ENCODE measurements at places on chromosomes 7 and 10. TPM values are rescaled to one million over a fixed set of nuclear protein-coding genes. Genes with fewer than 3 reads are reported as not detected.

GRCh38 chr10:127916826-127917225, 9.9 kb downstream of the PTPRE start:
- DNase-seq: no peak

- DNase-seq: no peak
Observed at GRCh38 chr7:129367349-129367699, 66.9 kb upstream of the STRIP2 start.

DNA sequence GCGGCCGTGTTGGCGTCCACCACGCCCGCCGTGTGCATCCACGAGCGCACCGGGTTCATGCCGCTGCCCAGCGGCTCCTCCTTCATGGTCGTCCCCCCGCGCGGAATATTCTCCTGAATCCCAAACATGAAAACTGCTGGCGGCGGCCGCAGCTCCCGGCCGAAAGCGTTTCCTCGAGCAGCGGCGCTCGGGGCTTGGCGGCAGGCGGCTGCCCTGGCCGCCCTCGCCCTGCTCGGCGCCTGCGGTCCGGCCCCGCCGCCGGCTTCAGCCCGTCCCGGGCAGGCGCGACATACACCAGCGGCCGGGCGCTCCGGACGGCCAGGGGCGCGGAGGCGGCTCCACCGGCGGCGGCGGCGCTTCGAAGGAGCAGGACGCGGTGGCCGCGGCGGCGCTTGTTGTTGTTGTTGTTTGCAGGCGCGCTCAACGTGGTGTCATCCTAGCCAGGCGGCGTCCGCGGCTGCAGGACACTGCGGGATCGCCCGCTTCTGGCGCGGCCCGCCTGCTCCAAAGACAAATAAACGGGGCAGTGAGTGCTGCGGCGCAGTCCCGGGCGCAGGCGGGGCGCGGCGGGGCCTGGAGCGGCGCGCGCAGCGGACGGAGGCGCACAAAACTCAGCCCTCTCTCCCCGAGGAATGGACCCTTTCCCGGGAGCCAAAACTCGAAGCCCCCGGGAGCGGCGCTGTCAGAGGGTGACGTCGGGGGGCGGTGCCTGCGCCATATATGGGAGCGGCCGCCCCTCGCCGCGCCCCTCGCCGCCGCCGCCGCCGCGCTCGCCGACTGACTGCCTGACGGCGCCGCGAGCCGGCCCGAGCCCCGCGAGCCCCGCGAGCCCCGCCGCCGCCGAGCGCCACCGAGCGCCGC, at the start of gene EBF3:
TSS of gene EBF3 (minus strand) at position 634 of the 861 bp plus-strand sequence. CDS start at position 128, 506 bp downstream.
- DNase-seq: peak; percentile 83

GRCh38 chr7:102828286-102828685, 79.5 kb downstream of the FAM185A start:
- DNase-seq: no peak

- DNase-seq: no peak
Observed at GRCh38 chr7:81669476-81670105, 100.3 kb downstream of the HGF start.

DNA sequence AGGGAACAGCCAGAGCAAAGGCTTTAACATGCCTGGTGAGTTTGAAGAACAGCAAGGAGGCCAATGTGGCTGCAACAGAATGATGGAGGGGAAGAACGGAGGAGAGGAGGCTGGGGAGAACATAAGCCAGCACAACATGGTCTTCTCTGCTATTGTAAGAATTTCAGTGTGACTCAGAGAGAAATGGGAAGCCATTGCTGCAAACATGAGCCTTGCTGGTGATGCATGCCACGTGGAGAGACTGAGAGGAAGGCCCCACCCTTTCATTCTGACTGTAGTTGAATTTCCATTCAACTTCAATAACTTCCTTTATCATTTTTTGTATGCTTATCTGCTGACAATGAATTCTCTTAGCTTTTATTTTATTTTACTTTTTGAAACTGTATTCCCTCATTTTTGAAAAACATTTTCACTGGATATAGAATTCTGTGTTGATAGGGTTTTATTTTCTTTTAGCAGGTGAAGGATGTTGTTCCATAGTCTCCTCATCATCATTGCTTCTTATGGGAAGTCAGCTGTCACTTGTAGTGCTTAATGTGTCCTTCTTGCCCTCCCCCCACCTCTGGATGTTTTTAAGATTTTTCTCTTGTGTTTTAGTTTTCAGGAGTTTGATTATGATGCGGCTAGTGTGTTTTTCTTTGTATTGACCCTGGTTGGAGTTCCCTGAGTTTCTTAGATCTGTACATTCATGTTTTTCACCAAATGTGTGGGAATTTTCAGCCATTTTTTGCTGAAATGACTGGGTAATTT, 46.4 kb upstream of the LEP start:
- peak; percentile 15 for DNase-seq

DNA sequence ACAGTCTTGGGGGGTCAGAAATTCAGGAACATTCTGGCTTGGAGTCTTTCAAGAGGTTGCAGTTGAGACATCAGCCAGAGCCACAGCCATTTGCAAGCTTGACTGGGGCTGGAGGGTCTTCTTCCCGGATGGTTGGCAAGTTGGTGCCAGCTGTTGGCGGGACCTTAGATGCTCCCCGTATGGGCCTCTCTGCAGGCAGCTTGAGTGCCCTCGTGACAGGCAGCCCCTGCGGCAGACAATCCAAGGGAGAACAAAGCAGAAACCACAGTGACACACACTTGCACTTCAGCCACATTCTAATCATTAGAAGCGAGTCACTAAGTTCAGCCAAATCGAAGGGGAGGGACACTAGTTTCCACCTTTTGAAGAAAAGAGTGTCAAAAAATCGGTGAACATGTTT, 59.4 kb upstream of the MXI1 start:
- no peak for DNase-seq

DNA sequence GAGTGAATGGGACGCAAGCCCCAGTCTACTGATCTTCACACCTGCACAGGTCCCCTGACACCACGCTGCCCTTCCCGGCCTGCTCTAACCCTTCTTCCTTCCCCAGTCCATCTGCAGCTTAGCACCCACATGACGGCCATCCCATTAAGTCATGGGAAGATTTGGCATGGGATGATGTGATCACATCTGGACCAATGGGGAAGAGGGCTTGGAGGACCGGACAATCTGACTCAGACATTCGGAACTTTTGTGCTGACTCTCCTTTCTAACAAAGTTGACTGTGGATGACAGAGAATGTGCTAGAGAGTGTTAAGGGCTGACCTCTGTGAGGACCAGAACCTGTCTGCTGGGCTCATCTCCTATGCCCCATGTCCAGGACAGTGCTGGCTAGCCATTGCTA, 15.6 kb downstream of the CXCL12 start:
- DNase-seq: peak; percentile 71

DNA sequence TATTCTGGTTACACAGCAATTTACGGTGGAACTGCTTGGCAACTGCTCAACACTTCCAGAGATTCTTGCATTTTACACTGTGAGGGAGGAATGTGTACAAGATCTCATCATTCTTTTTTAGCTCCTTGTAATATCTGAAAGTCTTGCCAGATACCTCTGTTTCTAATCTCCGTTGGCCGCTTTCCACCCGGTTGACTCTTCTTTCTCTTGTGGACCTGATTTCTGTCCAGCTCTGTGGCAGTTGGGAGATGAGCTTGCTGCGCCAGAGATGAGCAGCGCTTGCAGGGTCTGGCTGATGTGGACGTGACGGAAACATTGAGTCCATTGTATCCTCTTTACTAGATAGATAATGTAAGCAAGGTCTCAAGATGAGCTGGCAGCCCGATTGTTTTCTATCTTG, 27.6 kb downstream of the SPAG6 start:
- DNase-seq: peak; percentile 6

GRCh38 chr7:76142861-76143260, 58.8 kb upstream of the SRRM3 start:
- DNase-seq: no peak

GRCh38 chr7:71372991-71373390, 241.0 kb downstream of the GALNT17 start:
- no peak for DNase-seq

DNA sequence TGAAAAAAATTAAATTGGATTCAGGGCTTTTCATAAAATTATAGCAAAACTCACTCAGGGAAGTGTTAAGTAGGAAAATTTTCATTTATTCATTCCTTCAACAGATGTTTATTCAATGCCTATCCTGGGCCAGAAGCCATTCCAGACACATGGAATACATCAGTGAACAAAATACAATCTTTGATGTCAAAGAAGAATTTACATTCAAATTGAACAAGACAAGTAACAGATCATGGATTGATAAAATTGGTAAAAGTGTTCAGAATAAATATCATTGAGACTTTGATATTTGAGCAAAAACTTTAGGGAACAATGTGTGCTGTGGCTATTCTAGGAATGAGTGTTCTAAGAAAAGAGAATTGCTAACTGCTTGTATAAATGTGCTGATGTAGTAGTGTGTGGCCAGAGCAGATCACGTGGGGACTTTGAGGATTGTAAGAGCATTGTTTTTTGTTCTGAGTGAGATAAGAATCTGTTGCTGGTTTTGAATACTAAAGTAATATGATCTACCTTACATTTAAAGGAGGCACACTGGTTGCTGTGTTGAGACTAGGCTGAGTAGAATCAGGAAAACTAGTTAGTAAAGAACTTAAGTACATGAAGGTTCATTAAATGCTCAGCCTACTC, 957.2 kb downstream of the PCDH15 start:
- no peak for DNase-seq

GRCh38 chr10:3935141-3935540, 150.1 kb upstream of the KLF6 start:
- DNase-seq: peak; percentile 96

GRCh38 chr10:127154831-127155620, 41.4 kb downstream of the INSYN2A start:
- peak; percentile 89 for DNase-seq

DNA sequence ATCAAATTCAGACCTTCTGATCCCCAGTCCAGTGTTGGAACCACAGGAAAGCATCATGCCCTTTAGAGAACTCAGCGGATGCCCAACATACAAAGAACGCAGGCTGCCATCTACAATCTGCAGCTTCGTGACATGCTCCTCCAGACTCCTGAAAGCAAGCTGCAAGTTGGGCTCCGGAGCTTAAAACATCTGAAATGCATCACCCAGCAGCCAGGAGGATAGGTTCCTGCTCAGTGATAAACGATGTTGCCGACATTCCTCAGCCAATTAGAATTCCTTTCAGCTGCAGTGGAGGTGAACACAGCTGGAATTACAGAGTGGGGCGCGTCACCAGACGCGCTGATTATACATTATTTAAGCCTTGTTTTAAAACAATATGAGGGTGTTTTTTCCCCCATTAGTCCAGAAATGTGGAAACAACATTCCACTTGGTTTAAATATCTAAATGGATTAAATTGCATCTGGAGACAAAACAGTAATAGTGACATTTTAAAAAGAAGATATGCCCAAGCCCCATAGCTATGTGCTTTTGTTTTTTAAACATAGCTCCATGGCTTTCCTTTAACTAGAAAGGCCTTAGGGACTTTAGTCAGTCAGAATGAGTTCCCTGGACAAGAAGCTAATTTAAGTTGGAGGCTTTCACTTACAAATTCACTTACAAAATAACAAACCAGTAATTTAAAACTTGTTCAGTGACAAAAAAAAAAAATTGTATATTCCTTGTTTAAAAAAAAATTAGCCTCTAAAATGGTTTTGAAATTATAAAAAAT, 6.3 kb downstream of the SMURF1 start:
- peak; percentile 89 for DNase-seq

GRCh38 chr10:74748468-74749031, 77.8 kb upstream of the KAT6B start:
- no peak for DNase-seq

DNA sequence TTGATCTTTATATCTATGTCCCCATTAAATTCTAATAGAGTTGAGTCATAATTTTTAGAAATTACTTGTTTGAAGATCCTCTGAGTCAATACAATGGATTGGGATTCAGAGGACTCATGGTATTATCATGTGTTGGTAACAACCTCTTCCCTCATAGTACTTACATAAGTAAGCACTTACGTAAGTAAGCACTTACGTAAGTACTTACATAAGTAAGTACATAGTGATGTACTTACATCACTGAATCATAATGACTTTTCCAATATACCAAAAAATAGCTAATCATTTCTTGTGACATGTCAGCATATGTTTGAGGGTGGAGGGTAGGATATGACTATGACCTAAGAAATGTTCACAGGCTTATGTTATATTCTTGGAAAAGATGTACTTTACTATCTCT, 740.5 kb downstream of the SORCS1 start:
- DNase-seq: peak; percentile 89

GRCh38 chr7:105853931-105854419, 22.4 kb downstream of the ATXN7L1 start:
- DNase-seq: peak; percentile 50

- peak; percentile 45 for DNase-seq
Observed at GRCh38 chr7:46153951-46154787, 233.1 kb upstream of the IGFBP3 start.

DNA sequence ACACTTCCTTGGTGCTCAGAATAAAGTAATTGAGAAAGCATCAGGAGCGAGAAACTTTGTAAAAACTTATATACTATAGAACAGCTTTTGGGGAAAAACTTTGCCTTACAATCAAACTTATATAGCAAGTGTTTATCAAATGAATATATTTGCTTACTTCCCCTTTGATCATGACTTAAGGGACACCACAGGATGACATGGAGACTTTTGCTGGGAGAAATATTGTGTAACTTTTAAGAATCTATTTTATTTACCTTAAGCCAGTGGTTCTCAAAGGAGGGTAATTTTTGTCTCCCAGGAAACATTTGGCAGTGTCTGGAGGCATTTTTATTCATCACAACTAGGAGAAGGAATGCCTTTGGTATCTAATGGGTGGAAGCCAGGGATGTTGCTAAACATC, 173.8 kb upstream of the HABP2 start:
- DNase-seq: no peak

- DNase-seq: peak; percentile 63
Observed at GRCh38 chr7:23235813-23236221, 10.8 kb upstream of the GPNMB start.

- DNase-seq: no peak
Observed at GRCh38 chr7:1709281-1709680, 39.2 kb downstream of the ELFN1 start.

DNA sequence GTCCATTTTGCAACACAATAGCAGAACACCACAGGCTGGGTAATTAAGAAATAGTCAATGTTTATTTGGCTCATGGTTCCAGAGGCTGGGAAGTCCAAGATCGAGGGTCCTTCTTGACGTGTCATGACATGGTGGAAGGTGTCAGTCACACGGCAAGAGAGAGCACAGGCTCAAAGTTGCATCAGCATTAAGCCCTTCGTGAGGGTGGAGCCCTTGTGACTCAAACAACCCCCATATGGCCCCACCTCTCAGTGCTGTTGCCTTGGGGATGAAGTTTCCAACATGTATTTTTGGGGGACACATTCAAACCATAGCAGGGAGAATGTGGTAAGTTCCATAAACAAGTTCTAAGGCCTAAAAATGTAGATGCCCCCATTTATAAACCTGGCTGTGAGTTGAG, 24.6 kb upstream of the GTPBP4 start:
- peak; percentile 14 for DNase-seq

DLX5 gene
- not detected for polyA plus RNA-seq

TMEM26 gene
- 0.04 TPM for polyA plus RNA-seq

POLR3A gene
- 12.8 TPM for polyA plus RNA-seq

ZNF33A gene
- 7.2 TPM for polyA plus RNA-seq

MAPK8 gene
- 54.2 TPM for polyA plus RNA-seq

ATAD1 gene
- 52.8 TPM for polyA plus RNA-seq

ELAPOR2 gene
- 0.57 TPM for polyA plus RNA-seq

CPA4 gene
- polyA plus RNA-seq: 11.9 TPM
